ENCODE measurements at places on chromosomes 2 and 18.

DNA sequence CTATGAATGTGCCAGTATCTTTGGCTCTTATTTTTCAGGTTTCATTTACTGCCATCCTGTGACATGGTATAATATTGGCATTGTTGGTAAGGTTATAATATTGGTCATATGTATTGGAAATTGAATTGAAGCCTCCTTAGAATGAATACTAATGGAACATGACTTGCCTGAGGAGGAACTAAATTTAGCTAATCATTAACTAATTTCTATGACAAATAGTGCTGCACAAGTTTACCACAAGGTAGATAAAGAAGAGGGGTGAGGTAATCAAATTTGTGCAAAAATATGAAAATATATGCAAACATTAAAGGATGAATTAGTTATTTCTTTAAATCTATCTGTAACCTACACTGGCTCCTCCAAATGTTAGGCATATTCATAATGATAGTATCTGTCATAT, 43.2 kb upstream of the ORC2 start:
- no peak for DNase-seq

GRCh38 chr18:62506495-62507143, 16.2 kb upstream of the ZCCHC2 start:
- DNase-seq, result no peak

GRCh38 chr2:119546447-119546767, 2.2 kb downstream of the CFAP221 start:
- DNase-seq, result no peak

DNA sequence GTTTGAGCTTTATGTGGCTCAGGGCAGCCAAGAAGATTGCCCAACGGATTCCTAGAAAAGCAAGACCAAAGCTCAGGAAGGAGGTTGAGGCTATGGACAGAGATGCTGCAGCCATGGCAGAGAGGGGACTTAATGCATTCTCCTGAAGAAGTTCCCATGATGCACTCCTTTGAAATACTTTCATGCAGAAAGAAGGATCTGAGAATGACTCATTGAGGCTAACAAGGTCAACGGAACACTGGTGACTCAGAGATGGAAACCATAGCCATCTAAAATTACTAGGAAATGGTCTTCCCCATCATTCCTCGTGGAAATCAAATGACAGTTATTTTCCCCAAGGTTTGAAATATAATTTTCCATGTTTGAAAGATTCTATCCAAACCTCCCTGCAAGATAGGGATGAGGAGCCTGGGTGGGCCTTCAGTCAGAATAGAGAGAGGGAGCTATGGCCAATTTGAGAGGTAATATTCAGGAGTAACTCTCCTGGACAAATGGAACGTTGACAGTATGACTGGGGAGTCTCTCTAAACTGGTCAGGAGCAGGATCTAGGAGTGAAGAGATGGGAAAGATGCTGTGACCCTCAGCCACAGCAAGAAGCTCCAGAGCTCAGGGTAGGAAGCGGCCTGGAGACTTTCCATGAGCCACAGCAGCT, 63.0 kb downstream of the REEP1 start:
- no peak for DNase-seq

DNA sequence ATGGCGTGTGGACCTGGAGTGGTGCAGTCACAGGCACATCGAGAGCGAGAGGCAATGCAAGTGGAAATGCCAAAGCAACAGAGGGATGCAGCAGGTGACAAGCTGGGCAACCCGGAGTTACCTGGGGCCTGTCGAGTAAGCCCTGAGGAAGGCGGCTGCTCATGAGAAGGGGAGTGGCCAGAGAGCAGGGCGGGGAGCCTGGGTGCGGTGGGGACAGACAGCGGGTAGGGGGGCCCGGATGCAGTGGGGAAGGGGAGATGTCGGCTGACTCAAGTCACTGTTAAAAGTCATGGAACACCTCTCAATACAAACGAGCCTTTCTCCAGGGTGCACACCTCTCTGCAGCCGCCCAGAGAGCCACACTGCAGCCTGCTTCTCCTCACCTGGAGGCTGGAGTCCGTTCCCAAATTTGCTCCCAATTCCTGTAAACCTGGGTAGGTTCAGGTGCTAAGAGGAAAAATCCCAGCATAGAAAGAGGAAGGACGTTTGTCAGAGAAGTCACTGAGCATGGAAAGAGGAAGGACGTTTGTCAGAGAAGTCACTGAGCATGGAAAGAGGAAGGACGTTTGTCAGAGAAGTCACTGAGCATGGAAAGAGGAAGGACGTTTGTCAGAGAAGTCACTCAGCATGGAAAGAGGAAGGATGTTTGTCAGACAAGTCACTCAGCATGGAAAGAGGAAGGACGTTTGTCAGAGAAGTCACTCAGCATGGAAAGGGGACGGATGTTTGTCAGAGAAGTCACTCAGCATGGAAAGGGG, 71.7 kb upstream of the TWIST2 start:
- no peak for DNase-seq

DNA sequence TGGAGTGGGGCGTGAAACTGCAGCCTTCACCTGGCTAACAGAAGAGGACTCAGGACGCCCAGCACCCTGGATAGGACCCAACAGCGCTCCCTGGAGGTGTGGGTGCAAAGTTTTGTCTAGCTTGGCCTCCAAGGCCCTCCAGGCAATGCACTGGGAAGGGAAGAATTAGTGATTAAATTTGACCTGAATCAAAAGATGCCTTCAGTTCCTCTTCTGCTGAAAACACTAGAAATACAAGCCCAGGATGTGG, 779 bp upstream of the TRIB2 start:
- peak; percentile 85 for DNase-seq

DNA sequence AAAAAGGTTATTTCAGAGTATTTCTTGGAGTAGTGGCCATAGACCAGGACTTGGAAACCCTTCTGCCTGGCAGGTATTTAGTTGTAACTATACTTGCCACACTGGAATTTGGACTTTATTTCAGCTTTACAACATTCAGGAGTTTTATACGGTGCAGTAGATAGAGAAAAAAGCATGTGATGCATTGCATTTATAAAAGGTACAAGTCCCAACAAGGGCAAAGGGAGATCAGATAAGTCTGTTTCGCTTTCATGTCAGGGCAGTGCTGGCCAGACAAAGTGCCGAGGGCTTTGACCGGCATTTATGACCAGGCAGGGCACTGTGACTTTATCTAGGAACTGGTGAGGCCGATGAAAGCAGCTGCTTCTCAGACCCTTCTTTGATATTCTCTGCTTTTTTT, 145.4 kb downstream of the RTN4 start:
- DNase-seq, result no peak

DNA sequence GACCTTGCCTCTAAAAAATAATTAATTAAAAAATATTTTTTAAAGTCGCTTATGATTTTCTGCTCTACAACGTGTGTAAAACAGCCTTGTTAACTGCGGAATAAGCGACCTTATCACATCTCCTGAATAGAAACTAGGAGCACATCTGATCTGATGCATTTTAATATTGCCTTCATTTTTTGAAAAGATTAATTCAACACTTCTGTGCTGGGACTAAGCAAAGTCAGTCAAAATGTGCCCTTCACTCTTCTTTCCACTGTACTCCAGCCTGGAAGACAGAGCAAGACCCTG, 12.6 kb downstream of the CLEC4F start:
- DNase-seq, result no peak
